Amniotic epithelial cell (primary cell): ENCODE measurements at places on chromosomes 11 and 22.

DNA sequence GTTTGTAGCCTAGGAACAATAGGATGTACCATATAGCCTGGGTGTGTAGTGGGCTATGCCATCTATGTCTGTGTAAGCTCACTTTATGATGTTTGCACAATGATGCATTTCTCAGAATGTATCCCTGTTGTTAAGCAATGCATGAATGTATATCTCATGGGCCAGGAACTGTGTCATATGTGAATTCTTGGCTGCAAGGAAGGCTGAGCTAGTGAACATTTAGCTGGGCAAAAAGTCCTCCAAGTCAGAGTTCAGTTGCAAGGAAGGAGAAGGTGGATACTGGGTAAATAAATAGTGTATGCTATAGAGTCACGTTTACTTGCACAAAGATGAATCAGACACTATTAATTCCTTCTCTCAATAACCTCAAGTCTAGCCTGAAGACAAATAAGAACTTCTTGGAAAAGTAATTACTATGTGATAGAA, 136.1 kb downstream of the EHF start:
- DNase-seq = no peak

GRCh38 chr11:71178076-71178475, 74.3 kb downstream of the SHANK2 start:
- no peak for DNase-seq

DNA sequence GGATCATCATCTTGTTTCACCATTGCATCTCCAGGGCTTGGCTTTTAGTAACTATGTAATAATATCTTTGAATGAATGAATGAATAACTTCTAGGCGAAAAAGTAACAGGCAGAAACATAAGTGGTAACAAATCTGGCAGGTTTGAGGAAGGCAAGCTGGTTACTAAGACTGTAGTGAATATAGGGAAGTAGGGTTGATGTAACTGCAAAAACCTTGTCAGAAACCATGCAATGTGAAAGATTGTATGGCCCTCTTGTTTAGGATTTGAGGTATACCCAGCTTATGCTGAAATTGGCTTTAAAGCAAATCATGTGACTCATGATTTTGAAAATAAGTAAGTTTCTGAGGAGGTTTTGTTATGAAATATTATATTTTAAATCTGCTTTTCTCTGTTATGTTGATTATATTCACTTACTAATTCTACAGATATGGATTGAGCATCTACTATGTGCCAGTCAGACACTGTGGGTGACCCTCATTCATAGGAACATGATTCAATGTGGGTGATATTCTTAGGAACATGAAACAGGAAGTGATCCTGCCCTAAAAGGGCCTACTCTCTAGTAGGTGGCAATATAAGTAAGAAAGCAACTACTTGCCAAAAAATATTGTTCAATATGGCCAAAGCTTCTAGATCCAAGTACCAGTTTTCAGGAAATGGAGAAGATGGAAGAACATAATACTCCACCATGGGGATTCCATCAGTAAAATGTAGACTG, 115.5 kb upstream of the CCDC90B start:
- DNase-seq = no peak

DNA sequence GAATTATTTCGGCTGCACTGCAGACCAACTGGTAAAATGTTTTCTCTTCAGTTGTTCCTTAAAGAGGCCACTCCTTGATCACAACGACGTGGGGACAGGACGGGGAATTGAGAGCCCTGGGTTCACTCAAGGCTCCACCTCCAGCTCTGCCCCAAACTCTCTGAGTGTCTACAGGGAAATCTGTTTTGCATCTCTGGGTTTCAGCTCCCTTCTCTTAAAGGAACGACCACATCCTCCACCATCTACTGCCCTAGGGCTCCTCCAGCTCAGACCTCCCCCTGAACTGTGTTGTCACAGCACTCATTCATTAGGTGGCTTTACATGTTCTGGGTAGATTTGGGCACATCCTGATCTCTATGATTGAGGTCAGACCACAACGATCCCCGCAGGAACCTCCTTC, 5.1 kb upstream of the PPFIA1 start:
- no peak for DNase-seq

DNA sequence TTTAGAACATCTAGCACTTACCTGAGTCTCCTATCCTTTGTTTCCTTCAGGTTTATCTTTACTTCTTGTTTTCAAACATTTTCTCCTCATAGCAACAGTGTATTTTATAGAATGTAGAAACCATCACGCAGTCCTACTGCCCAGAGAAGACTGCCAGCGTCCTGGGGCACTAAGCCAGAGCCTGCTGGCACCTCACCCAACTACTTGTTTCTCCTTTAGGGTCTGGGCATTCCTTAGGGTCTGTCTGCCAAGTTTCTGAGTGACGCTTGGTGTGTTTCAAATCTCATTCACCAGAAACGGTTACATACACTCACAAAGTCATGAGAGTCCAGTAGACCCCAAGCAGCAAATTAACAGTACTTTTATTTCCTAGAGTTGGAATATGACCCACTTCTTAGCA, 49.6 kb upstream of the SLC25A1 start:
- DNase-seq = no peak

GRCh38 chr11:13550761-13551160, 55.0 kb upstream of the PTH start:
- DNase-seq = no peak

GRCh38 chr22:44894782-44895181, 115.0 kb downstream of the PHF21B start:
- no peak for DNase-seq

GRCh38 chr22:19836512-19836911, 18.2 kb downstream of the GNB1L start:
- DNase-seq = no peak

DNA sequence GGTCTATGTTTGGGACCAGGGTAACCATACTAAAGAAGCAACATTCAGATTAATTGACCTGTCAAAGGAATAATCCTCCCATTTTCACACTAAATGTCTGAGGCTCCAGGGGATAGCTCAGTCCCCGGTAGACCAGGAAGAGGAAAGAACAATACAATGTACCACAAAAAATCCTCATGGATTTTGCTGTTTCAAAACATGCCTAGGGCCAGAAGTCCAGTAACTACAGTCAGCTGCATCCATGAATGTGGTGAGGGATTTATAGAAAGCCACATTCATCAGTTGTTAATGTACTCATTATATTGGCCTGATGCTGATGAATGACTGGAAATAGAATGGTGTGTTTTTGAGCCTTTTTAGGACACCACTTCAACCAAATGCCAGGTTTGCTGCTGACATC, 6.9 kb upstream of the ETS1 start:
- no peak for DNase-seq

GRCh38 chr11:95487391-95487790, 256.4 kb upstream of the SESN3 start:
- no peak for DNase-seq

DNA sequence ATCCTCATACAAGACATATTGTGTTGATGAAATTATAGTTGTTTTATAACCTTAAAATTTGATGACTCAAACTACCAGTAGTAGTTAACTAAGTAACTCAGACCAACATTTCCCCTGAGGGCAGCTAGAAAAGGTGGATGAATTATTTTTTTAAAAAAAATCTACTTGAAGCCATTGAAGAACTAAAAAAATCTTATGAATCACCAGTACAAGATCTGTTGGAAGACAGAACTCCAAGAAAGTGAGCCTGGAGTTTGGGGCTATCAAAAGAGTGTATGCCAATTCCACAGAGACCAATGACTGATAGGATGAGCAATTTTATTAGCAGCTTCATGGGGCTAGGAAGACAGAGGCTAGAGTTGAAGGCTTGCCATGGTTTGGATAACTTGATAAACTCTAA, 72.4 kb downstream of the CYP2R1 start:
- DNase-seq = no peak

DNA sequence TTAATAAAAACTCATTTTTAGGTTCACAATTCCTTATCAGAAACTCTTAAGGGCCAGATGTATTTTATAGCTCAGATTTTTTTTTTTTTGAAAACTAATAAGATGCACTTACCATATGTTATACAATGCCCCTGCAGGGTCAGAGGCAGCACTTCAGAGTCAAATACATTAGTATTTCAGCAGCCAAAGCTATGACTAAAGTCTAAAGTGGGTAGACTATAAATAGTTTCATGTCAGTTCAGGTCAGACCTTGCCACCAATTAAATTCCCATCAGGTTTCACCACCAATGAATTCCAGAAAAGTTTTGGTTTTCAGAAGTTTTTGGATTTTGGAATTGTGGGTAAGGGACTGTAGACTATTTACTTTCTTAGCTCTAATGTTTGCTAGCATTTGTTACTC, 75.9 kb downstream of the FAM83F start:
- no peak for DNase-seq

DNA sequence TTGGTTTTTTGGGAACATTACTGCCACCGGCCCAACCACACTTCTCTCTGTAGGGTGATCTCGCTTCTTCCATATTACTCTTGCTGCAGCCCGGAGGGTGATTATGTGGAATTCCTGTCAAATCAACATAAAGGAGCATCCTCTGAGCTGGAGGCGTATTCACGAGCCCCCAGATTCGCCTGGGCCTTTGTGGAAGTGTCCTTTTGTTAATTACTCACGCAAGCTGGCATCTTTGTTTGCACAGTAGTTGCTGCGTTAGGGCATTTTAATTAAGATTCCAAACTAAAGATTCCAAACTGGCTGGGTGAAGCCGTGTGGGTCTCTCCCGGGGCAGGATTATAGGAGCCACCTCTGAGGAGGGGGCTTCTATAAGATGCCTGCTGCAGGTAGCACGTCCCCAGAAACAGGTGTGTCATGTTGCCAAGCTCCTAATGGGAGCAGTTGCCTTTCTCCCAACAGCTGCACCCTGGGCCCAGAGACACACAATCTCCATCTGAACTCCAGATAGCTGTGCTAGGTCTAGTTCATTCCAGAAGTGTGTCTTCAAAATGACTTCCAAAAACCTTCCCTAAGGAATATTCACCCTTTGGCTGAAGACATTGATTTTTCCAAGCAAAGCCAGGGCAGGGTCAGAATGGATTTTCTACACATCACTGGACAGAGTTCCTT, 40.9 kb downstream of the SHISAL1 start:
- no peak for DNase-seq

DNA sequence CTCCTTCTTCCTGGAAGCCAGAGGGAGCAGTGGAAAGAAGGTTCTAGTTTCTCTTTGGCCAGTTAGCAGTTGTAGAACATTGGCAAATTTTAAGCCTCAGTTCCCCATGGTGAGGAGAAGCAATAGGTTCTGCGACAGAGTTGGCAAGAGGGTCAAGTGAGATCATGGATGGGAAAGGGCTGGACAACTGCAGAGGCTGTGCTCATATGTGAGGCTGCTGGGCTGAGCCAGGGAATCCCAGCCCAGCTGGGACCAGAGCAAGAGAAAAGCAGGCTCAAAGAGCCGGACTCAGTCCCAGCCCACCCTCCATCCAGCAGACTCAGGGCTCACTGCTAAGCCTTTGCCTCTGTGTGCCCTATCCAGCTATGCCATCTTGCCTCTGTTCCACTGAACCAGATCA, 66.8 kb upstream of the MYOD1 start:
- DNase-seq = no peak

- peak; percentile 52 for DNase-seq
Observed at GRCh38 chr11:113991170-113991569, 16.3 kb downstream of the HTR3A start.

DNA sequence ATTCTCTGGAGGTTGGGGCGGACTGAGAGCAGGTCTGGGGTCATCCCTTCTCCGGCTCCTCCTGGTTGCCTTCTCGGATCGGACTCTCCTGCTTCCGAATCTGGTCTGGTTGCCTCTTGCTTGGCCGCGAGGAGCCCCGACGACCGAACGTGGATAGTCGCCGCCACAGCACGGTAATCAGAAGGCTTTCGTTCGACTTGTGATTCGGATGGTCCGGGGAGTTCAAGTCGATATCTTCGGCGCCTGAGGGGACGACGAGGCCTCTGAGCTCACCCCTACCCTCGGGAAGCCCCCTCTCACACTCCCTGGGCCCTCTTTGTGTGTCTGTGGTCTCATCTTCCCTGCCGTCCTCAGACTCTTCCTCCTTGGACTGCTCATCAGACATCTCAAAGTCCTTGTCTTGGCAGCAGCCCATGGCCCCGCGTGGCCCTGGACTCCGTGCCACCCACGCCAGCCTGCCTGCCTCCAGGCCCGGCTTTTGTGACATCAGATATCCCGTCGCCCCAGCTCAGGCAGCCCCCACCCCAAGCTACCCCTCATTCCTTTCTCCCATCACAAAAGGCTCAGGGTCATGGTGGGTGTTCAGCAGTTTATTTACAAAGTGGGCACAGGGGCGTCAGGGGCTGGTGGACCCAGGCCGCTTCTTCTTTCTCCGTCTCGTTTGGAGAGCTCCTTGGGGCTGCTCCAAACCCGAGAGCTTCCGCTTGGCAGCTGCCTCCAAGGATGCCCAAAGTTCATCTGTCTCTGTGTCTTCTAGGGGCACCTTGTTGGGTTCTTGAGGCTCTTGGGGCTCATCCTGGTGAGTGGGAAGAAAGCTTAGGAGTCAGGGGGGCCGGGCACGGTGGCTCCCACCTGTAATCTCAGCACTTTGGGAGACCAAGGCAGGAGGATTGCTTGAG, at the start of gene TEX54:
TSS of gene TEX54 (minus strand) at position 506 of the 899 bp plus-strand sequence.
- DNase-seq = no peak

DNA sequence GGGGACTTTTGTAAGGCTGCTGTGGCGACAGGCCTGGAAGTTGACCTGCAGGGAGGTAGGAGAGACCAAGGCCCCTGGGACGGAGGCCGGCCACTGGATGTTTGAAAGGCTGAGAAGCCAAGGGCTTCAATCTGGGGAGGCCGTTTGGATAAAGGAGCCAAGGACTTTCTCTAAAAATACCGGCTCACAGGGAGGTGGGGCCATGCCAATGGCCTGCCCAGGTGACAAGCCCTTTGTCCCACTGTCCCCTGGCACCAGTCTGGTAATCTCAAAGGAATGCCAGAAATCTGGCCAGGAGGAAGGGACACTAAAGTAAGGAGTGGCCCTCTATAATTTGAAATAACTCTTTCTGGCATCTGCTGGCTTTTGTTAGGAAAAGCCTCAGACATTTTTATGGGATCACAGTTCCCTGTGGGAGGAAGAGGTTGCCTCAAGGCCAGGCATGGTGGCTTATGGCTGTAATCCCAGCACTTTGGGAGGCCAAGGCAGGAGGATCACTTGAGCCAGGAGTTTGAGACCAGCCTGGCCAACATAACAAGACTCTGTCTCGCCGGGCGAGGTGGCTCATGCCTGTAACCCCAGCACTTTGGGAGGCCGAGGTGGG, 1.9 kb upstream of the CHKA start:
- DNase-seq = no peak
